ENCODE measurements at places on chromosomes 5 and 9. TPM values are rescaled to one million over a fixed set of nuclear protein-coding genes. Genes with fewer than 3 reads are reported as not detected.
A peak's percentile ranks its signal among the peaks of the same experiment; 100 is the strongest.

DNA sequence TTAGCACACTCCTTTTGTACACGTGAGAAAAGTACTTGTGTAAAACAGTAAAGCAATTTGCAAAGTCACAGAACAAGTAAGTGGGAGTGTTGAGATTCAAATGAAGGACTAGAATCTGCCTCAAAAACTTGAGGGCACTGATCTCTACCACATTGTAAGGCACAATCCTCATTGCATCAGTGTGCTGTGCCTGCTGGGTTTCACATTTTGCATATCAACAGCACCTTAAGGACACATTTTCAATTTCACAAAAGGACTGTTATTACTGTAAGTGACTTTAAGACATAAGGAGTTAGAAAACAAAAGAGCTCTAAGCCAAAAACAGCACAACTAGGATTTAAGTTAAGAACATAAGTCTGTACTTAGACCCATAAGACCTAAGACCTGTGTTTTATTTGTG, 44.7 kb upstream of the HK3 start:
- peaks cover 22% of the 10 kb centered on the region for H3K36me3 ChIP-seq
- H3K4me3 ChIP-seq, result no peak overlapping the region
- DNase-seq, result no peak
- peaks cover 2% of the 10 kb centered on the region for H3K4me1 ChIP-seq

The TNFSF8 gene
- total RNA-seq, result not detected

The GRIN3A gene
- 0.42 TPM for total RNA-seq

GRCh38 chr5:78547183-78547582, 101.4 kb downstream of the LHFPL2 start:
- H3K4me1 ChIP-seq, result peaks cover 20% of the 10 kb centered on the region
- peaks cover 3% of the 10 kb centered on the region for H3K27me3 ChIP-seq
- no peak overlapping the region for H3K4me3 ChIP-seq
- peaks cover 6% of the 10 kb centered on the region for H3K36me3 ChIP-seq
- H3K27ac ChIP-seq, result no peak overlapping the region

DNA sequence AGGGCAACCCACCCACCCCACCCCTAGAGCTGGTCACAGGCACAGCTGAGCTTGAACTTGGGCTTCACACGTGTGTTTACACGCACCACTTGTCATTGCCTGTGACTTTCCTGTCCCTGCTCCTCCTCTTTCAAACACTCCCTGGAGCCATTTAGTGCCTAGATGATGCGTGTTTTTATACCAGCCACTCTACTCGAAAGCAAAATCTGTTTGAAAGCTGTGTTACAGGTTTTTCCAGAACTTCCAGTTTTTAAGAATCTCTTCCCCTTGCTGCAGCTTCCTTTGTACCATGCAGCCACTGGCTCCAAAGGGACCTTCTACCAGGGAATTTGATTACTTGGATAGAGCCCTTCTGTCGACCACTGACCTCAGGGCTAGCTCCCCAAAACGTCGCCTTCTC, 78.8 kb upstream of the SPRY4 start:
- H3K27ac ChIP-seq, result peak overlapping the region; percentile 27
- no peak for DNase-seq

- H3K27ac ChIP-seq, result no peak overlapping the region
- H3K27me3 ChIP-seq, result no peaks in the 10 kb centered on the region
- H3K4me1 ChIP-seq, result no peaks in the 10 kb centered on the region
- H3K4me3 ChIP-seq, result no peak overlapping the region
Measured at GRCh38 chr5:35354751-35355150, 124.5 kb upstream of the PRLR start.

The PHF24 gene
- total RNA-seq, result 0.29 TPM

DNA sequence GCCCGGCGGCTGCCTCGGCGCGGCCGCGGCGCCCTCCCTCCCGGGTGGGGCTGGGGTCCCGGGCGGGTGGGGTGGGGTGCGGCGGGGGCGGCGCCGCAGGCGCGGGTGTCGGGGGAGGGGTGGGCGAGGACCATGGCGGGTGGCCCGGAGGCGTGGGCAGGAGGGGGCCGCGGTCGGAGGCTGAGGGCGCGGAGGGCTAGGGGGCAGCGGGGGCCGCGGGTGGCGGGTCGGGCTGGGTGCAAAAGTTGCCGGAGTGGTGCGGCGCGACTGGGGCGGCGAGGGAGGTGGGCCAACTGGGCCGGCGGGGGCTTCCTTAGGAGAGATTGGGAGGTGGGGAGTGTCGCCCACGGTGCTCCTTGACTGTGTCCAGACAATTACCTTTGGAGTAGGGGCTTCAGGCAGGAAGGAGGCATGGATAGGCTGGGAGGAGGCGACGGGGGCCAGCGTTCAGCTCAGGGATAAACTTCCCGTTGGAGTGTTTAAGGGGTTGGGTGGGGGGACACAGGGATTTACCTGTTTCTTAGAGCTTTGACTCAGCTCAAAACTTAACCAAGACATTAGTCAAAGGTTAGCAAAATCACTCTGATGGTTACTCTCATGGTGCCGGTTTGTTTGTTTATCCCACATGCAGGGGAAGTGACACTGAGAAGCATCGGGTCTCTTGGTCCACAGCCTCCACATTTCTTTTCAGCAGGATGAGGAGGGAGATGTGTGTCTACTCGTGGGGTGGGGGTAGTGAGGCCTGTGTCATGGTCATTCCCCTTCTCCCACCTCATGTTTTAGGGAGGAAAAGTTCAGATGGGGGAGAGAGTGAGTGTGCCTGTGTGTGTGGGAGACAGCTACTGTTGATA, 859 bp downstream of the CSNK1G3 start:
- H3K36me3 ChIP-seq, result no peaks in the 10 kb centered on the region
- H3K4me1 ChIP-seq, result peaks cover 21% of the 10 kb centered on the region
- peaks cover 2% of the 10 kb centered on the region for H3K27me3 ChIP-seq
- no peak for DNase-seq
- H3K27ac ChIP-seq, result peak overlapping the region; percentile 99

The SUSD3 gene
- total RNA-seq, result 1.2 TPM

- peaks cover 29% of the 10 kb centered on the region for H3K4me1 ChIP-seq
- H3K4me3 ChIP-seq, result no peak overlapping the region
- no peak for DNase-seq
Measured at GRCh38 chr5:100758780-100759179, 144.3 kb downstream of the ST8SIA4 start.

DNA sequence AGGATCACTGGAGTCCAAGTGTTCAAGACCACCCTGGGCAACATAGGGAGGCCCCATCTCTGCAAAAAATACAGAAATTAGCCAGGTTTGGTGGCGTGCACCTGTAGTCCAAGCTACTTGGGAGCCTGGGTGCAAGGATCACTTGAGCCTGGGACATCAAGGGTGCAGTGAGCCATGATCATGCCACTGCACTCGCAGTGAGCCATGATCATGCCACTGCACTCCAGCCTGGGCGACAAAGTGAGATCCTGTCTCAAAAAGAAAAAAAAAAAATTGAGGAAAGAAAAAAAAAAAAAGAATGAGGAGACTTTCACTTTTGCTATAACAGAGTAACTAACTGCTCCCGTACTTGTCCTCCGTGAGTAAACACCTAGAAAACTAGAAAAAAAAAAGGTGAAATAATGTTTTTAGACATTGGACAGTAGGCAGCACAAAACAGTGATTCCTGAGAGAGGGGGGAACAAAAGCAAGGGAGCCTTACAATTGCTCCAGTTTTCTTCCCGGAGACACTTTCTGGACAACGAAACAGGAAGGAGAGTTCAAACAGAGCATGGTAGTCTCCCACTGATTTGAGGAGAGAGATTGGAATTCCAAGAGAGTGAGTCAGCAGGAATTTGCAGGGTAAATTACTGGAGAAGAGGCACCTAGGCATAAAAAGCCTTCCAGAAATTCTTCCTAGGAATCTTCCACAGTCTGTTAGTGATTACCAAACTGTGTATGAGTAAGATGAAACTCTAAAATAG, 6.9 kb upstream of the ZBTB5 start:
- H3K36me3 ChIP-seq, result no peaks in the 10 kb centered on the region
- H3K4me3 ChIP-seq, result peak overlapping the region; percentile 51
- DNase-seq, result no peak
- no peaks in the 10 kb centered on the region for H3K27me3 ChIP-seq
- peaks cover 10% of the 10 kb centered on the region for H3K4me1 ChIP-seq

GRCh38 chr5:38369692-38370091, 111.3 kb downstream of the EGFLAM start:
- peaks cover 17% of the 10 kb centered on the region for H3K4me1 ChIP-seq
- no peak for DNase-seq
- no peaks in the 10 kb centered on the region for H3K36me3 ChIP-seq
- no peaks in the 10 kb centered on the region for H3K27me3 ChIP-seq
- no peak overlapping the region for H3K4me3 ChIP-seq

- no peak overlapping the region for H3K4me3 ChIP-seq
- H3K4me1 ChIP-seq, result peaks cover 11% of the 10 kb centered on the region
- DNase-seq, result no peak
- H3K27me3 ChIP-seq, result no peaks in the 10 kb centered on the region
- H3K36me3 ChIP-seq, result no peaks in the 10 kb centered on the region
Measured at GRCh38 chr9:115264313-115264712, 146.4 kb upstream of the TNC start.

- no peak overlapping the region for H3K4me3 ChIP-seq
- peaks cover 5% of the 10 kb centered on the region for H3K36me3 ChIP-seq
- DNase-seq, result no peak
- H3K27ac ChIP-seq, result peak overlapping the region; percentile 17
- no peaks in the 10 kb centered on the region for H3K27me3 ChIP-seq
- H3K4me1 ChIP-seq, result peaks cover 6% of the 10 kb centered on the region
Measured at GRCh38 chr5:109324351-109324750, 85.4 kb downstream of the PJA2 start.

The UNC13B gene
- total RNA-seq, result 111 TPM

- no peak for DNase-seq
- no peaks in the 10 kb centered on the region for H3K4me1 ChIP-seq
- no peak overlapping the region for H3K27ac ChIP-seq
- no peaks in the 10 kb centered on the region for H3K36me3 ChIP-seq
- peaks cover 24% of the 10 kb centered on the region for H3K27me3 ChIP-seq
Measured at GRCh38 chr9:134531220-134531970, 110.2 kb upstream of the COL5A1 start.

DNA sequence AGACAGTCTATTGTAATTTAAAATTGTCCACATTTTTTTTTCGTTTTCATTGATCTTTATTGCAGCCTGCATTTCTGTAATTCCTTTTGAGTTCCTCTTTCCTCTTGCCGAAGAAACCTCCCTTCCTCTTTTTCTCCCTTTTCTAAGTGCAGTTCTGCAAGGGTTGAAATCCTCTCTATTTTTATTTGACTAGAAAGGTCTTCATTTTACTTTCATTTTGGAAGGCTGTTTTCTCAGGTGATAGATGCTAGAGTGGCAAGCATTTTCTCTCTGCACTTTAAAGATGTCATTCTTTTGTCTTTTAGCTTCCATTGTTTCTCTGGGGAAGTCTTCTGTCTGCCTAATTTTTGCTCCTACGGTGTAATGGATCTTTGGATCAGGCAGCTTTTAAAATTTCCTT, 248.5 kb downstream of the SMARCA2 start:
- H3K4me3 ChIP-seq, result no peak overlapping the region
- no peak for DNase-seq
- H3K27me3 ChIP-seq, result peaks cover 37% of the 10 kb centered on the region
- no peaks in the 10 kb centered on the region for H3K36me3 ChIP-seq

DNA sequence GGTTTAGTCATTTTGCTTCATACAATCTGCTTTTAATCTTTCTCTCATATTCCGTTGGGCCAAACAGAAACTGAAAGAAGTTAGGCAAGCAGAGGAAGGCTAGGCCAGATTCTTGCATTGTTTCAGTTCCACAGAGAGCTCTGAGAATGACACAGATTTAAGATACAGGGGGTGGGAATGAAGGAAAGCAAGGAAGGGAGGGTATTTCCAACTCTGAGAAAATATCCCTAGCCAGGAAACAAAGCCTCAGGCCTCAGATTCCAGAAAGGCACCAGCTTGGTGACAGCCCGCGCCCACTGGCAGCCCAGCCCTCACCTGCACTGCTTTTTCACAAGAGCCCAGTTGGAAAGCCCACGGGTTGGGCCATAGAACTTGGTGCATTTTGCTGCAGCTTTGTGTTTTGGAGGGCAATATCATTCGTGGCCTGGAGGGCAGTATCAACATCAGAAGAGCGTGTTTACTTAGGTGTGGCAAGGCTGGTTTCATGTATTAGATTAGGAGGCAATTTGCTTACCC, 63.5 kb downstream of the ENC1 start:
- peak overlapping the region; percentile 59 for H3K27ac ChIP-seq
- DNase-seq, result no peak
- H3K36me3 ChIP-seq, result no peaks in the 10 kb centered on the region
- H3K4me3 ChIP-seq, result no peak overlapping the region
- peaks cover 51% of the 10 kb centered on the region for H3K4me1 ChIP-seq

GRCh38 chr9:6978591-6978990, 220.8 kb downstream of the KDM4C start:
- no peaks in the 10 kb centered on the region for H3K27me3 ChIP-seq
- H3K27ac ChIP-seq, result no peak overlapping the region
- peaks cover 3% of the 10 kb centered on the region for H3K36me3 ChIP-seq
- no peak overlapping the region for H3K4me3 ChIP-seq
- DNase-seq, result no peak

The NUTM2F gene
- total RNA-seq, result not detected

DNA sequence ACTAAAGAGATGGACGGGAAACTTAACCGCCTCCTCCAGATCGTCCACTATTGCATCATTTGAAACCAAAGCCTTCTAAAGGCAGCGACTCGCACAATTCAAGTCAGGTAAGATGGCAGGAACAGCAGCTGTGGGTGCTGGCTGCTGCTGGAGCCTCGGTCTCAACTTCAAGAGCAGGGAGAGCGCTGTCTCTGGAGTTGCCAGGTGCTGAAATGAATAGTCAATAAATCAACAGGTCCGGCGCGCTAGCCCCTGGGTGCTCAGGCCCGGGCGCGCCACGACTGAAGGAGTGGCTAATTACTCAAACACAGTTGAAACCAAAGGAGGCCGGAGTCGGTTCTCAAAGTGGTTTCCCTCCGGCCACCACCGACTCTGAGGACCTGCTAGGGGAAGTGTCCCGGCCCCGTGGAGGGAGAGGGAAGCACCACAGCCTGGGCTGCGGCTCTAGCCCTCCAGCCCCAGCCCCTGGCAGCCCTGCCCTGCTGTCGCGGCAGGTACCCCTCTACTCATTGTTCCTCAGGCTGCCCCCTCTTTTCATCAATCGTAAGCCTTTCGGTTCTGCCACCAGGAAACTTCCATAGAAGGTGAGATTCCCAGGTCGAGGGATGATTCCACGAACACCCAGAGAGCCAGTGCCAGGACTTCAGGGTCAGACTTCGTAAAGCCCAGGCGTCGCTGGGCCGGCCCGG, 804 bp downstream of the TTC39B start:
- peaks cover 16% of the 10 kb centered on the region for H3K4me1 ChIP-seq
- DNase-seq, result peak; percentile 51
- peak overlapping the region; percentile 96 for H3K4me3 ChIP-seq

The ANKRD31 gene
- total RNA-seq, result 0.55 TPM

The GLDC gene
- total RNA-seq, result 11.3 TPM

DNA sequence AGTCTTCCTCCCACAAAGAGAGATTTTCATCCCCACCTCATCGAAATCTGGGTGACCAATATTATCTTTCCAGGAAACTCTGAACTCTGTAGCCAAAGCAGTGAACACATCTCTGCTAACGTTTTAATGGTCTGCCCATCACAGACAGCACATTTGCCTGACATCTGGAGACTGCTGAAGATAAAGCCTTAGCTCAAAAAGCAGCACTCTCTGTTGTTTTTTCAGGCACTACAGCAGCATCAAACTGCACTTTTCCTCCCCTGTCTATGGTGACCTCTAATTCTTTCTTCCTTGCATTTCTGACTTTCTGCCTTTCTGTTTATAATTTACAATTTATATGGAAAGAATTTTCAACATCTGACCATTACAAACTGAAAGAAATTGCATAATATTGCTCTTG, 66.8 kb downstream of the RAB3C start:
- no peak for DNase-seq
- no peaks in the 10 kb centered on the region for H3K36me3 ChIP-seq
- no peaks in the 10 kb centered on the region for H3K27me3 ChIP-seq
- H3K4me3 ChIP-seq, result no peak overlapping the region
- no peaks in the 10 kb centered on the region for H3K4me1 ChIP-seq
- H3K27ac ChIP-seq, result no peak overlapping the region
